ENCODE measurements at places on chromosomes 1 and 21.

GRCh38 chr1:203038891-203039608 is 12.8 kb downstream of the PPFIA4 start:
- peak; percentile 92 for DNase-seq

DNA sequence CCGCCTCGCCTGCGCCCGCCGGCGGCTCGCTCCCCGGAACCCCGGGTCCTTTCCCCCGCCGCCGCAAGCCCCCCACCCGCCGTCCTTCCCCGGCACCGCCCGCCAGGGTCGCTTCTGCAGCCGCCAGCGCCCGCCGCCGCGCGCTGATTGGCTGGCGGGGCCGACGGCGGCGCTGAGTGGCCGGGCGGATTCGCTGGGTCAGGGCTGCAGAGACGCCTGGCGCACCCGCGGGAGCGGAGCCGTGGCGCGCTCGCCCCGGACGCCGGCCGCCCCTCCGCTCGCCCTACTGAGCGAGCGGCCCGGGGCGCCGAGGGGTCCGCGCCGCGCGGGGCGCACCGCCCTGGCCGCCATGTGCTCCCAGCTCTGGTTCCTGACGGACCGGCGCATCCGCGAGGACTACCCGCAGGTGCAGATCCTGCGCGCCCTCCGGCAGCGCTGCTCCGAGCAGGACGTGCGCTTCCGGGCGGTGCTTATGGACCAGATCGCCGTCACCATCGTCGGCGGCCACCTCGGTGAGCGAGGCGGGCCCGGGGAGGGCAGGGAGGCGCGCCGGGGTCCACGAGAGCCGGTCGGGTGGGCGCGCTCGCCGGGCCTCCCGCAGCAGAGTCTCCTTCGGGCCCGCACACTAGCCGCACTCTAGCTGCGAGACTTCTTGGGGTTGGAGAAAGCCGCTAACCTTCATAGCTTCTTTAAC is at the start of gene RIMKLA:
Gene RIMKLA (plus strand): TSS at position 207 of the 694 bp plus-strand sequence. CDS start 143 bp downstream, at position 350.
- DNase-seq: peak; percentile 96

DNA sequence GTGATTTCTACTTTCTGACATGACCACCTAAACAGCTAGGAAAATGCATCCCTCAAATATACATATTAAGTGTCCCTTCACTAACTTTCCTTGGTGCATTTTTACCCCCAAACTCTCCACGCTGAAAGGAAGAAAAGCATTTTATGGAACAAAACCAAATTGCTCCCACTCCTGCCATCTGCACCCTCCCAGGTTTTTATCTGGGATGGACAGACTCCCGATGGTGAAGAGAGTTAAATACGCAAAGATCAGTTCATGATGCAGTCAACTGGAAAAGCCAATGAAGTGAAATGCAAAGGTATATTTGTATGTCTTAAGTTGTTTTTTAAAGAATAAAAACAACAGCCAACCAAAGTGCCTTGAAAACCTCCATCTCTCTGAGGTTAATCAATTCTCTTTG is 2.7 kb downstream of the DSTYK start:
- no peak for DNase-seq

GRCh38 chr1:228154670-228155571 is 5.2 kb downstream of the GJC2 start:
- DNase-seq: peak; percentile 55

DNA sequence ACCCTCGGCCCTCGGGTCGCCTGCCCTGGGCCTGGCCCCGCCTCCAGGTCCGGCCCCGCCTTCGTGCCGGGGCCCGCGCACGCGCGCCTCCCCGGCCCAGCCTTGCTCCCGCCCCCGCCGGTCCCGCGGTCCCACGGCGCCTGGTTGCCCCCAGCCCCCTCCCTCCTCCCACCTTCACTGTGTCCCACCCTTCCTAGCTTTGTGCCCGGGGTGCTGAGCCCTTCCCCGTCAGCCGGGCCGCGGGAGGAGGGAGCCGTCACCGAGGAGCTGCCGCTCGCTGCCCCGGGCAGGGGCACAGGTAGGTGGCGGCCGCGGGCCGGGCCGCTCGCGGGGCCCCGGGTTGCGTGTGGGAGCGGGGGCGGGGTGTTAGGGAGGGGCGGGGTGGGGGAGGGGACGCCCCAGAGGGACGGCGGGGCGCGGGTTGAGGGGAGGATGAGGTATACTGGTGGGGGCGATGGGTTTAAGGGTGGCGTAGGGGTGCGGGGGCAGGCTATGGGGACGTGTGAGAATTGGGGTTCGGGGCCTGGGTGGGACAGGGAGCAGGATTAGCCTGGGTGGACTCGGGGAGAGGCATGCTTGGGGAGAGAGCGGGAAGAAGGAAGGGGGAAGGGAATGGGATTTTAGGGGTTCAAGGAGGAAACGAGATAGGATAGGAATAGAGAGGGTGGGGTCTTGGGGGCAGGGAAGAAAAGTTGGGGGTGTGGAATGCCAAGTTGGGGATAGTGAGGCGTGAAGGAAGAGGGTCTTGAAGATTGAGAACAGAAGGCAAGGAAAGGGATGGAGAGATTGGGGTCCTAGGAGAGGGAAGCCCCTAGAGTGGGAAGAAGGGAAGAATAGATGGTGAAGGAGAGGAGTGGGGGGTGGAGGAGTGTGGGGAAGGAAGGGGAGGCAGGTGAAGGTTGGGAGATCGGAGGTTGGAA is at the start of gene LRRC42:
Gene LRRC42 (plus strand): TSS at position 99 of the 920 bp plus-strand sequence. CDS start 5,650 bp downstream, outside the sequence.
- peak; percentile 99 for DNase-seq

- no peak for DNase-seq
Observed at GRCh38 chr1:198497326-198498102, 43.0 kb downstream of the ATP6V1G3 start.

DNA sequence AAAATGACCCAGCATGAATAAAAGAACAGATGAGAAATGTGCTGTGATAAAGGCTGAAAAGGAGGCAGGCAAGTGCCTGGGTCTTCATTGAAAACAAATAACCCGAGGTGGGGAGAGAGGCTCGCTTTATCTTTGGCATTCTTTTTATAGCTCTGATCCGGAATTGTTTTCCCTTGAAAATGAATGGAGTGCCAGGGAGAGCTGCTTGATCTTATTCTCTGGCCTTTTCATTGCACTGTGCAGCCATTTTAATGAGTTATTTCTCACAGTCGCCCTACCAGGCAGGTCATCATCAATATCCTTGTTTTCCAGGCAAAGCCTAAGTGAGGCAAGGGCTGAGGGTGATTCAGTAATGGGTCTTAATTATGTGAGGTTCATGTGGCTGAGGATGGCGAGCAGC is 39.8 kb upstream of the HLX start:
- DNase-seq: no peak

GRCh38 chr1:222048094-222048595 is 306.3 kb upstream of the DUSP10 start:
- no peak for DNase-seq

GRCh38 chr1:145879775-145880174 is 5.9 kb downstream of the ANKRD35 start:
- DNase-seq: peak; percentile 54

DNA sequence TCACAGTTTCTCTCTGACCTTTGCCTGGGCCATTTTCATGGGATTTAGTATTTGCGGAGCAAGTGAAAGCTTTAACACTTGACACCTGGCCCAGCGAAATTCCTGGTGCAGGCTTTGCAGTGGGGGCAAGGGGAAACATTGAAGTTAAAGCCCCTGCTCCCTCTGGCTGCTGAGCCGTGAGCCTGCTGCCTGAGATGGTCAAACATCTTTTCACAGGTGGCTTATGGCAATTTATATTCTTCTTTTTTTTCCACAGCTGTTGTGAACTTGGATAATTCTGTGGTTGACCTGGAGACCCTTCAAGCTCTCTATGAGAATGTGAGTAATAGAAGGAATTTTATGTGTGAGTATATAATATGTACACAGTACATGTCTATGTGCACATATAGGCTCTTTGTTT is 202.9 kb downstream of the FMN2 start:
- DNase-seq: peak; percentile 9

DNA sequence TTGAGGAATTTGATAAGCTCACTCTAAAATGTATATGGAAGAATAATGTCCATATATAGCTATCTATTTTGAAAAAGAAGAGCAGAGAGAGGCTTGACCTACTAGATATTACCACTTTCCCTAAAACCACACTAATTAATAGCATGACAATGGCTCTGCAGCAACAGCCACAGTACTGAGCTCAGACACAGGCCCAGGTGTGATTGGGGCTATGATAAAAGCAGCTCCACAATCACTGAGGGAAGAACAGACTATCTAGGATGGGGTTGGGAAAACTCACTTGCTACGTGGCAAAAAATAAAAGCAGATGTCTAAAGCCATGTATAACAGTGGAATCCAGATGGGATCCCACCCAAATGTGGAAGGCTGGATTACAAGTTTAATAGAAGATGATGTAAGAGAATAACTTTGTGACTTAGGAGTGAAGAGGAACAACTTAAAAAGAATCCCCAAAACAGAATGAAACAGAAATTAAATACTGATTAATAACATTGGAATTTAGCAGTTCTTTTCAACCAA is 80.8 kb upstream of the RAB4A start:
- DNase-seq: no peak

- DNase-seq: no peak
Observed at GRCh38 chr1:65572701-65573421, 152.4 kb downstream of the LEPR start.

- no peak for DNase-seq
Observed at GRCh38 chr1:198253259-198253658, 96.5 kb downstream of the NEK7 start.

GRCh38 chr1:168092566-168093355 is 44.0 kb downstream of the GPR161 start:
- DNase-seq: peak; percentile 75

- DNase-seq: no peak
Observed at GRCh38 chr1:151541752-151542151, 1.6 kb downstream of the TUFT1 start.

DNA sequence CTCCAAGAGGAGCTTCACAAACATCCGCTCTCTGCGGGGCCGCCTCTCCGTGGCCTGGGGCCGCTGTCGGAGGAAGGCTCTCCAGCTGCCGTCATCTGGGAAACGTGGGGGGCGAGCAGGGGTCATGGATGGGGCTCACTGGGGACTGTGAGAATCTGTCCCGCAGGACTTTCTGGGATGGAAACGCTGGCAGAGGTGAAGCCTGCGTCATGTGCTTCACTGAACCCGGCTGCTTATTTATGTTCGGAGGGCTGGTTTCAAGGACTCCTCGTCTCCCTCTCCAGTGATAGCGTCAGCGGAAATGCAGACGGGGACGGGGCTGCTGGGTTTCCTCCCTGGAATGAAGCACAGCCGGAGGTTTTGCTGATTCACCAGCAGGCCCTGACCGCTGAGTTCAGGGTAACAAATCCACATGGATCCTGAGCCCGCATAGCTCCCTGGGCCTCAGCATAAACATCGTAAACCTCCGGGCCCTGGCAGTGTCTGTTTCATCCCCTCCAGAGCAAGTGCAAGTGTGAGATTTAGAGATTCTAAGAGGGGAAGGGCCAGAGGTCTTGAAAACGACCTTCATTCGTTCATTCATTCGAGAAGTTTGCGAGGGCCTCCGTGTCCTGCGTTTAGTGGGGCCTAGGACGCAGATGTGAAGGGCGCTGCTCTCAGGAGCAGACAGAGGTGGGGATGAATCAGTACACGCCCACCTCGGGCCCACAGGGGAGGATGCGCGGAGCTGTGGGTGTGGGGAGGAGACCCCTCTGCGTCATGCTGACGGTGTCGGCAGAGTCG is 7.0 kb upstream of the POFUT2 start:
- peak; percentile 80 for DNase-seq

DNA sequence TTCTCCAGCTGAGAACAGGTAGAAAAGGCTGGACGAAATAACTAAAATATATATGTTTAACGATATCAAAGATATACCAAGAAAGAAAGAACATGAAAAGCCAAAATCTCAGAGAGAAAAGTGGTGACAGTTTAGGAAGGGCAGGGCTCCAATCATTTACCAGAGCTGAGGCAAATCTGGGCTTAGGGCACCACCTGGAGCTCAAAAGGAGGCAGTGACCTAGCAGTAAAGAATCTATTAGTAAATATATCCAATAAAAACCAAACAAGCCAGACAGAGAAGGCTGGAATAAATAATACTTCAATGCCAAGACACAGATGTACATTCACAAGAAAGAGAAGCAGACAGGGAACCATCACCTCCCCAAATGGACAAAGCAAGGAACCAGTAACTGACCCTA is 43.5 kb downstream of the CHIA start:
- DNase-seq: peak; percentile 72

GRCh38 chr21:36027347-36027746 is 33.0 kb downstream of the SETD4 start:
- no peak for DNase-seq

GRCh38 chr1:171841931-171842761 is 848 bp downstream of the DNM3 start:
- DNase-seq: peak; percentile 82

DNA sequence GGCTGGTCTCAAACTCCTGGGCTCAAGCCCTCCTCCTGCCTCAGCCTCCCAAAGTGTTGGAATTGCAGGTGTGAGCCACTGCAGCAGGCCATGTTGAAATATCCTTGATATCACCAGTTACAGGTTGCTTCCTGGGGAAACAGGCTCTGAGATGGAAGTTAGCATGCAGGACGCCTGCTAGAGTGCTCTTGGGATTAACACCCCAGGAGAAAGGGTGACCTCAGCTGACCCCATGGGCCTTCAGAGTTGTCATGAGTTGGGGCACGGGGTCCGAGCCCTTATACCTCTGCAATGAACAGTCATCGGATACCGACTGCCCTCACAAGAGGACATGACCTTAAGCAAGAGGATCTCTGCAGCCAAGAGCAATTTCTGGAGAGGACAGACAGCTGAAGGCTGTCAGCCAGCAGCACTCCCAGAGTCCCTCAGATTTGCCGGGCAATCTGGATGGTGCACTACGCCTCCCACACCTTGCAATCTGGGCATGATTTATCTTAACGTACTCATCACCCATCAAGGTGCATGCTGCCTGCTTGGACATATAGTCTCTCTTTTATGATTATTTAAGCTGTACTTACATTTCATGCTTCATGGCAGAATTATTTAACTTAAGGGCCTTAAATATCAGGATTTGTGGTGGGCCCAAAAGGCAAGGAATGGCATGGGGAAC is 134.6 kb downstream of the ADSS2 start:
- no peak for DNase-seq

- no peak for DNase-seq
Observed at GRCh38 chr1:39346872-39347271, 142.4 kb downstream of the MACF1 start.

DNA sequence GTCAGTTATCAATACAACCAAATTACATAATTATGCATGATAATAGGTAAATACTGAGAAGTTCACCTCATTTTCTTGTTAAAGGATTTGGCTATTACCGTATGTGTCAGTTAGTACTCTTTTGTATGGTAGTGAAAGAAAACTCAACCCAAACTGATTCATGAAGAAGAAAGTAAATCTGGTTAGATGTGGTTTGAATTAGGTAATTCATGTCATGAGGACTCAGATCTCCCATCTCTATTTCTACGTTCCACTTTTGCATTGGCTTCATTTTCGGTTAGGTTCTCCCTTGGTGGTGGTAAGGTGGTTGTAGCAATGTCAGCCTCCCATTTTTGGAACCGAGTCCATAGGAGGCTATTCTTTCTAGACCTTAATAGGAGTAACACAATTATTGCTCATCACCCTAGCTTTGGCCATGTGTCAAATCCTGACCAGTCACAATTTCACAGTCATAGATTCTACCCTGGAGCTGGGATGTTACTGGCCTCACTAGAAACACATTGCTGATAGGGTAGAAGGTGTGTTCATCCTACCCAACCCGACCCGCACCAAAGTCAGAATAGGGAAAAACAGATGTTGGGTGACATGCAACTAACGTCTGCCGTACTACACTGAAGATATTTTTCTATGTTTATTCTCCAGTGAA is 97.6 kb downstream of the OSBPL9 start:
- DNase-seq: no peak

- DNase-seq: no peak
Observed at GRCh38 chr1:165539306-165539705, 4.5 kb upstream of the LRRC52 start.

All from H7 (cell line).